ENCODE measurements at places on chromosomes 1 and 21.

DNA sequence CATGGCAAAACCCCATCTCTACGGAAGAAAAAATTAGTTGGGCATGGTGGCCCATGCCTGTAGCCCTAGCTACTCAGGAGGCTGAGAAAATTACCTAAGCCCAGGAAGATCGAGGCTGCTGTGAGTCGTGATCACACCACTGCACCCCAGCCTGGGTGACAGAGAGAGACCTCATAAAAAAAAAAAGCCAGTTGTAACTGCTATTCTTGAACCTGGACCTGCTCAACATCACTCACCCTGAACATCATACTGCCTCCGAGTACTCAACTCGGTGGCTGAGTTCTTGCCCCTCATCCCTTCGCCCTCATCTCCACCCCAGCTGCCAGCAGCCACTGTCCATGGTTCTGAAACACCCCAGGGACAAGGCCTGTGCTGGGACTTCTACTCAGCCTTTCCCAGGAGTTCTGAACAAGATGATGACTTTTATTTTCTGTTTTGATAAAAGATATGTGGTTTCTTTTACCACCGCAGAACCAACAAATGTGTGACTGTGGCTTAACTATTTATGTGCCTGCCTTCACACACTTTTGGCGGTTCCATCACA, 5.4 kb upstream of the DISP3 start:
- no peak for DNase-seq

- no peak for DNase-seq
These were observed at the start of gene DMRTB1 for GRCh38 chr1:53459321-53460175. DMRTB1 (plus strand) TSS chr1:53459399; CDS start chr1:53459454, 55 bp downstream.

DNA sequence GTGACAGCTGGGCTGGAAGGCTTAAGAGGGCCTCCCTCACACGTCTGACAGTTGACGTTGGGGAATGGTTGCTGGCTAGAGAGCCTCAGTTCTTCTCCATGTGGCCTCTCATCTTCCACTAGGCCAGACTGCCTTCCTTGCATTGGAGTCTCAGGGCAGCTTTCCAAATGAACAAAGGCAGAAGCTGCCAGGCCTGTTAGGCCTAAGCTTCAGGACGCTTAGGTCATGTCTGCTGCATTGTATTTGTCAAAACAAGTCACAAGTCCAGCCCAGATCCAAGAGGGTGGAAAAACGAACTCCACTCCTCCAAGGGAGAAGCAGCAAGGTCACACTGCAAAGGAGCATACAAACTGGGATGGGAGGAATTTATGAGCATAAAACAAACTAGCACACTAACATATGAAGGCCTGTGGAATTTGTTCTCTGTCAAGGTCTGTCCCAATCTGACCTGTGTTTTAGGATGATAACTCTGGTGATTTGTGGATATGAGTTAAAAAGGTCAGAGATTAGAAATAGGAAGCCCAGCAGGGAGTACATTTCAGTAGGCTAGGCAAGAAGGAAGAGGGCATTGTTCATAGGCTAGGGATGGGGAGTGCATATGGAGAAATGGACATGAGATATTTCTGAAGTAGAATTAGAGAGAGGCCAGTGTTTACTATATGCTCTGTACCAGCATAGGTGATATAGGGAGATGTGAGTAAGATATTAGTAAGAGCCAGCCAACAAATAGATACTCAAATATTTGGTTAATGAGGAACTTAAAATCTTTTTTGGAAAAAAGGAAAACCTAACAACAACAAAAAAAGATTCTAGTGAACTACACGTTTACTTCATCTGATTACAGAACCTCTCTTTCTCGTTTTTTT, 29.1 kb upstream of the CNN3 start:
- DNase-seq, result no peak

DNA sequence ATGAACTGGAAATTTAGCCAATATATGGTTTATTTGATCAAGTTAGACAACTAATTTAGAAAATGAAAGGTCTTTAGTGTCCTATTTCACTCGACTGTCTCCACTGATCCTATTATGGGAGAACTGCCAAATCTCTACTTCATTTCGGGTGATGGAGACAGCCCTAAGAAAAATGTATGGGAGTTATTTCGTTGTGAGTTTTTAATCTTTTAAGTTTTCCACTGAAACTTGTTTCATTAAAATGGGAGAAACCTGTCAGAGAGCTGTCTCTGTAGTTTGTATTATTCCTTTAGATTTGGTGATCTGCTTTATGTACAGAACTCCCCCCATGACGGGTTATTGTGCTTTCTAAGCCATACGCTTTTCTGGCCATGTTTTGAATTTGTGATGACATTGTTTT, 899.7 kb downstream of the ADGRL2 start:
- no peak for DNase-seq

- no peak for DNase-seq
These were observed 56.7 kb upstream of the RAP1GAP start for GRCh38 chr1:21725748-21726392.

- no peak for DNase-seq
These were observed 57.3 kb downstream of the ZNF644 start for GRCh38 chr1:90964444-90965035.

- no peak for DNase-seq
These were observed 17.4 kb upstream of the PRDM16 start for GRCh38 chr1:3051270-3052268.
